ENCODE measurements at places on chromosomes 5 and 9. TPM values are rescaled to one million over a fixed set of nuclear protein-coding genes. Genes with fewer than 3 reads are reported as not detected.

Gene GZMA
- polyA plus RNA-seq = 0.37 TPM

GRCh38 chr5:38615042-38615441, 58.6 kb upstream of the LIFR start:
- DNase-seq = no peak

Gene DNM1
- 231 TPM for polyA plus RNA-seq

Gene SLIT3
- polyA plus RNA-seq = 51.5 TPM

DNA sequence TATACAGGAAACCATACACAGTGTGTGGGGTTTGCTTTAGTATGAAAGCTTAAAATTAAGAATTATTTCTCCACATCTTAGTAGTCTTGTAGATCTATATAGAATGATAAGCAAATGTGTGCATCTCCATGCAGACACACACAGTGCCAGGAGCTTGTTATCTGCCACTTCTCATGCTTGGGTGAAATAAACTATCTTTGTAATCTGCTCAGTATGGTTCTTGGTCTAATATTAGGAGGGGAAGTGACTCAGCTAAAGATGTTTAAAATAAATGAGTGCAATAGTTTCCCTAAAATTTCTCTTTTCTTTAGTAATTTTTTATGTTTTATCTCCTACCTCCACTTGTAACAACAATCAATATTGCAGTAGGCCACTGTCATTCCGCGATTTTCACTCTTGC, 689.6 kb downstream of the TAF11L14 start:
- no peak for DNase-seq

Gene CYLC2
- polyA plus RNA-seq = not detected

- no peak for DNase-seq
Observed at GRCh38 chr5:105754056-105754455, 1916.7 kb downstream of the EFNA5 start.

- DNase-seq = no peak
Observed at GRCh38 chr5:110651507-110651906, 75.0 kb downstream of the TMEM232 start.

- no peak for DNase-seq
Observed at GRCh38 chr5:172149073-172149472, 39.0 kb downstream of the STK10 start.
